ENCODE measurements at places on chromosomes 13 and 19.

- DNase-seq = no peak
Observed at GRCh38 chr19:43767316-43767715, 12.6 kb upstream of the SMG9 start.

DNA sequence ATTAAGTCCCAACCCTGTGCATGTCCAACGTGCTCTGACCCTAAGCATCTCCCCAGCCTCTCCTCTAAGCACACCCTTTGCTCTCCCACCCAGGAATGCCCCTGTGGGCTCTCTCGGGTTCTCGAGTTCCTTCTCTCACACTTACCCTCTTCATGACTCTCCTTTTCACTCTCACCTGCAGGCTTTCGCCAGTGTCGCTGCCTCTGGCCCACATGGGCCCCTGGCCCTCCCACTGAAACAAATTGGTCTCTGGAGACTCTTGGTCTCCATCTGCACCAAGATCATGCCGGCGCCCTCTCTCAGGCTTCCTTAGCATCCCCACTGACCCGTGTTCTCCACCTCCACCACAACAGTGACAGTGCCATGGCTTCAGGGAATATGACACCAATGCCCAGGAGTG, 19.6 kb upstream of the SACS start:
- DNase-seq = no peak

- no peak for DNase-seq
Observed at GRCh38 chr19:5356918-5357317, 16.3 kb upstream of the PTPRS start.

GRCh38 chr19:53772943-53773342, 51.2 kb downstream of the NLRP12 start:
- peak; percentile 40 for DNase-seq

DNA sequence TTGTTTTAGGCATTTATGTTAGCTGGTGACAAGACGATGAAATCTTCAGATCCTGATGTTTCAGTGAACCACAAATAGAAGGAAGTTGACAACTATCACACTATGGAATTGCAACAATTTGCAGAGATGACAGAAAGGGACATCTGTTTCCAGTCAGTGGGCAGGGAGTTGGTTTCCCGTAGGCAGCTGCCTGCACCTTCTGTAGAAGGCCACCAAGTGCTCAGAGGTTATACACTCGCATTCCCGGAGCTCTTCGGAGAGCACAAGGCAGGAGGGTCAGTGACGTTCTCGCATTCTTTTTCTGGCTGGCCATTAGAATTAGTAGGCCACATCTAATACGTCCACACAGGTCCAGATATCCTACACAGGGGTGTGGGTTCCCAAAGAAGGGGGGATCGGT, 129.4 kb downstream of the SHISA2 start:
- DNase-seq = no peak

DNA sequence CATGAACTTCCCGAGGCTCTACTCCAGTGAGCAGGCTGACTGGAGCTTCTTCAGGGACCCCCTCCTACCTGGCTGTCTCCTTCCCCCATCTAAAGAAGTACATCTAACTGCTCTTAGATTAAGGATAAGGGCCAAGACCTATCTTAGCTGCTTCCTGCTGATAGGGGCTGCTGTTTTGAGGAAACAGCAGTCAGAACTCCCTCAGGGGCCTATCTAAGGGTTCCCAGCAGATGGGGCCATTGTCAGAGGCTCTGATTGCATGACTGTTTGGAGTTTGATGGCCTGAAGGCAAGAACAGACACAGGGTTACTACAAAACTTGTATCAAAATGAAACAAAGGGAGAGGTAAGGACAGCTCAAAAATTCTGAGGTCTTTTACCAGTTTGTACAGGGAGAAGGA, 2636.9 kb upstream of the PCDH20 start:
- no peak for DNase-seq

Data from frontal cortex (tissue), 4 donors.